ENCODE measurements at places on chromosomes 16 and 17.

GRCh38 chr17:50658616-50659015 lies 23.9 kb downstream of the ABCC3 start:
- peak; percentile 11 for DNase-seq

- no peak for DNase-seq
These were observed 170.2 kb upstream of the ANKFN1 start for GRCh38 chr17:55983096-55983495.

- no peak for DNase-seq
These were observed 92.1 kb downstream of the ABCC6 start for GRCh38 chr16:16131204-16131603.

GRCh38 chr17:57034807-57035754 lies 50.0 kb upstream of the AKAP1 start:
- no peak for DNase-seq

Data from activated naive CD4-positive, alpha-beta T cell treated with anti-CD3 and anti-CD28 coated beads, Interleukin-2, amount 10 ng/mL, durations not matched to agents 7 days and 5 days (primary cell).